ENCODE measurements at places on chromosomes 2 and 18. TPM values are rescaled to one million over a fixed set of nuclear protein-coding genes. Genes with fewer than 3 reads are reported as not detected.
A peak's percentile ranks its signal among the peaks of the same experiment; 100 is the strongest.

DNA sequence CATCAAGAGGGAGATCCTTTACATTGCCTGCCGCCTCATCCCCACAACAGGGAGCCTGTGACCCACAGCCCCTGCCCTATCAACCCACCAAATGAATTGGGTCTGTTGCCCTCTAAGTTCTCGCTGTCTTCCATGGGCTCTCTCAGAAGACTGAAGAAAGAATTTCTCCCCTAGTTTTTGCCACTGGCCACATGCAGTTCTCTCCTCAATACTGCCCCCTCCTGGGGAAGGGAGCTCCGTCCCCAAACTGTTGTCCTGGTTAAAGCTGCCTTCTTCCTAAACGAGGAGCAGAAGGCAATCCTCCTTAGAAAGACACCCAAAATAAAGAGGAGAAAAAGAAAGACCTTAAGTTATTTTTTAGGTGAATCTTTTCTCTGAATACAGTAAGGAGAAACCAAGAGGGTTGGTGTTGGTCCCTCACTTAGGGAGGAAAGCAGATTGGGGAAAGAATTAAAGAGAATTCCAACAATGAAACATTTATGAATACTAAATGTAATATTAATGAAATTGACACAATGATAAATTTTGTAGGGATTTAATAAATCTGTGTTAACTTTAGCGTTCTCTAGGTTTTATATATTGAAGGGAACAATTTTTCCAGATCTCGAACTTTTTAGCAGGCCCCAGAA lies 31.1 kb upstream of the SATB2 start:
- DNase-seq: no peak

DNA sequence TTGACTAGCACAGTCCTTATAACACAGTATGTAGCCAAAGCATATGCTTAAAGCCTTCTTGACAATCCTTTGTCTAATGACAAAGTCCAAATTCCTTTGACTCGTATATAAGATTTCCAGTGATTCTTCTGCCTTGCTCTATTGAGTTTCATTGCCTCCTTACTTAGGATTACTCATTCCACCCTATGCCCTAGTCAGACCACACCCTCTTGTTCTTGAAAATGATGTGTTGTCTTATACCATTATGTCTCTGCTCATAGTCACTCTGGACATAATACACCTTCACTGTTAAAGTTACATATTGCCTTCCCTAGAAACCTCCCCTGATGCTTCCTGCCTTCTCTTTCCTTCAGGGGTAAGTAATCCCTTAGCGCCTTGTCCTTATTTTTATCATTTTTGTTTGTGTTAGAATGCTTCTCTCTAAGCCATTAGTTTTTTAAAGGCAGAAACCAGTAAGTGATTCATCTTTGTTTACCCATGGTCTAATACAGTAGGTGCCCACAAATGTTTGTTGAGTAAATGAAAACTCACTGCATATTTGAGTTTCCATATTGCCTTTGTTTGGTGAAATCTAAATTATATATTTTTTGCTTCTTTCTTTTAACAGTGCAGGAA lies 19.3 kb downstream of the GPD2 start:
- DNase-seq: no peak

GRCh38 chr2:239055756-239056493 lies 208.0 kb downstream of the TWIST2 start:
- DNase-seq: no peak

DNA sequence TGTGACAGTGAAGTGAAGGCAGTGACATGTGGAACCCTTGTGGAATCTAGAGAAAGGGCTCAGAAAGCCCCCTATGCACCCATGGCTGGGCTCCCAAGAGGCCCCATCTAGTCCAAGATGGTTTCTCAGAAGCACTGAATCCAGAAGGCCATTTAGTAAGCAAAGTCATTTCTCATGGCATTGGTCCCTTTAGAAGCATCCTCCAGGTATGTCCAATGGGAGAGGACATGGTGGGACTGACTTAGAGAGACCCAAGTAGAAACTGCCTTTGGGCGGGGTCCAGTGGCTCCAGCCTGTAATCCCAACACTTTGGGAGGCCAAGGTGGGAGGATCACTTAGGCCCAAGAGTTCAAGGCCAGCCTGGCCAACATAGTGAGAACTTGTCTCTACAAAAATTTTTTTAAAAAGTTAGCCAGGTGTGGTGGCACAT lies 72.5 kb upstream of the RMDN2 start:
- no peak for DNase-seq

- no peak for DNase-seq
These were observed 331.1 kb downstream of the GULP1 start for GRCh38 chr2:188622601-188623260.

- DNase-seq: no peak
These were observed 34.8 kb downstream of the SEMA4F start for GRCh38 chr2:74688881-74689280.

- DNase-seq: no peak
These were observed 2.7 kb downstream of the ZNF532 start for GRCh38 chr18:58867281-58867961.

DNA sequence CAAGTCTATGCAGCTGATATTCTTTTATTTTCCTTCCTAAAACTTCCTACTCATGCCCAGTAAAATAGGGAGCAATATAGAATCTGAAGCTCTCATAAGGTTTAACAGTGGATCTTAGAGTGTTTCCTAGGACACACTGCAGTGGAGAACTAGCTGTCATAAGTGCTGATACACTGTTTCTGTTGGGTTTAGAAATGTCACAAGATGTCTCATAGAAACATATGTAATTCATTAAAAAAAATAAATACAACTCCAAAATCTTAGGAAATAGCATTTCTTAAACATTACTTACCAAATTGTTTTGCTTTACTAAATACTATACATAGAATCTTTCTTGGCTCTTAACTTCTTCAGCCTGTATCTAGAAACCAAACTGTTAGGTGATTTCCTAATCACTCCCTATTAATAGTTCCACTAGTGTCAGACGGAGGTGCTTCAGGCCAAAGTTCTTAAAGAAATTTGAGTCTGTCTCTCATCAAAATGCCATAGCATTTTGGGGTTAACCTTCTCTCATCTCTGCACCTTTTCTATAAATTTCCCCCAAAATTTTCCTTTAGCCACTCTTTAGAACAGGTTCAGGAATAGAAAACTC lies 93.7 kb downstream of the CERKL start:
- DNase-seq: no peak

GRCh38 chr2:233818639-233819621 lies 35.4 kb downstream of the HJURP start:
- DNase-seq: no peak

DNA sequence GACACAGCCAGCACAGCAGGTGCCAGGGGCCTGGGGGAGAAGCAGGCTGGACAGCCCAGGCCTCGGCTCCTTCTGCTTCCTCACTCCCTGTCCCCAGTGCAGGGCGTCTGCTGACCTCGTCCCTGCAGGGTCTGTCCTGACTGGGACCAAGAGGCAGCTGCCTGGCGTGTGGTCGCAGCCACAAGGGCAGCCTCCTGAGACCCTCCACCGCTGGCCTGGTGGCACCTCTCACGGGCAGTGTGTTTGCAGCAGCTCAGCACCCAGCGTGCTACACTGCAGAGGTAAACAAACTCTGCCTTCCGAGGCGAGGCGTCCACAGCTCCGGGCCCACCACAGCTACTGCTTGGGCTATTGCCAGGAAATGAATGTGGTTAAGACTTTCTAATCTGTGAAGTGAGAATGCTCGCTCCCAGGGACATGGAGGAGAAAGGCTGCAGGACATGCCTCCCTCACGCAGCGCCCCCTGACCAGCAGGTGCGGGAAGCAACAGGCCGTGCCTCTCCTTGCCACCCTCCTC lies 46.1 kb upstream of the HPCAL1 start:
- DNase-seq: no peak

DNA sequence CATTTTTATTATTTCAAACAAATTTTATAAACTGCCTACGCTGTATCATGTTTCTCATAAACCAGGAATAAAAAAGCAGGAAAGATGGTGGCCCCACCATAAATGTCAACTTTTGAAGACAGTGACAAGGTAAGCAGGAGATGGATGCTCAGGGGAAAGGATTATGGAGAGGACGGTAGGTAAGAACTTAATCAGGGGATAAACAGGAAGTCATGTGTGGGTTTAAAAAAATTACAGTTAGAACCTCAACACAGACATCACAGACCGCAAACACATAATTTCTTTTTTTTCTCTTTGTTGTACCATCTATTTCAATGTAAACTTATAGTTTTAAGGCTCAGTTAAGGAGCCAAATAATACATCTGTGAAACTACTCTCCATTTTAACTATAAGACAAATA lies 575.2 kb upstream of the SLC8A1 start:
- no peak for DNase-seq

DNA sequence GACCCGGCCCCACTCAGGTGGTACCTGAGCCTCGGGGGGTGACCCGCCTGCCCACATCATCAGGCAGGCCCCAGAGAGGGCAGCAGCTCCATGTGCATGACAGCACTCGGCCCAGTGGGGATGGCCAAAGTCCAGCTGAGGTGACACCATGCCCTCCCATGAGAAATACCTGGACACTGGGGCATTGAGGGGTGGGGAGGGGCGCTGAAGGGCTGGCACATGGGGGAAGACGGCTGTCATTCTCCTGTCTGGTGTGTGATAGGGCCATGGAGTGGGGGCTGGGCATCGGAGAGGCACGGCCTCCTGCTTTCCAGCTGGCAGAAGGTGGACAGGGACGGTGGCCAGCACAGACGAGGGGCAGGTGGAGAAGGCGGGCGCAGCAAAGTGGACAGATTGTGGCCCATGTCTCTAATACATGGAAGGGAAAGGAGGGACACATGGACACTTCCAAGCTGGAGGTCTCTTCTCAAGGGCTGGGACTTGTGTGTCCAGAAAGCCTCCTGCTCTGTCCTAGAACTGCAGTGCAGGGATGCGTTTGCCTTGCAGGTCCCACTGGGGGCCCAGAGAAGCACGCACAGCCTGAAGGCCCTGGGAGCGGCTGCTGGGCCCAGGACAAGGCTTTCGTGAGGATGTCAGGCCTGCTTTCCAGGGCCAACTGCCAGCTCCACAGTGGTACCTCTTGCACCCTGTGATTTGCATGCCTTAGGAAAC lies 302.2 kb downstream of the NDUFA10 start:
- DNase-seq: no peak

- no peak for DNase-seq
These were observed 153.5 kb downstream of the SLC39A10 start for GRCh38 chr2:195810340-195811098.

DNA sequence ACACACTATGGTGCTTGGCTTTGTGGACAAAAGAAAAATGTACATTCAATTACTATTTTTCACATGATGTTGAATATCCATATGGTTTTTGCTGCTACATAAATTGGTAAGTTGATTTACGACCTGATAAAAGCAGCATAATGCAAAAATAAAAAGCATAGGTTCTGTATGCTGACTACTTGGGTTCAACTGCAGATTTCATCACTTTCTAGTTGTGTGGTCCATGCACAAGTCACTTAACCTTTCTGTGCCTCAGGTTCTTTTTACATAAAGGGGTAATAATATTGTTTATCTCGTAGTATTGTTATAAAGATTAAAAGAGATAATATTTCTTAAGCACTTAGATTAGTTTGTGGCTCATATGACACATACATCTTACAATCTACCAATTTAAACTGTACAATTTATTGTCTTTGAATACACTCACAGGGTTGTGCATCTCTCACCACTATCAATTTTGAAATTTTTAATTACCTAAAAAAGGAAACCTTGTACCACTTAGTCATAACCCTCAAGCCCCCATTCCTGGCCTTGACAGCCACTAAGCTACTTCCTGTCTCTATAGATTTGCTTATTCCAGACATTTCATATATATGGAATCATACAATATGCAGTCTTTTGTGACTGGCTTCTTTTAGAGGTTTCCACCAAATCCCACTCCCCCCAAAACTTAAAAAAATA lies 1443.9 kb downstream of the SUCLG1 start:
- no peak for DNase-seq

DNA sequence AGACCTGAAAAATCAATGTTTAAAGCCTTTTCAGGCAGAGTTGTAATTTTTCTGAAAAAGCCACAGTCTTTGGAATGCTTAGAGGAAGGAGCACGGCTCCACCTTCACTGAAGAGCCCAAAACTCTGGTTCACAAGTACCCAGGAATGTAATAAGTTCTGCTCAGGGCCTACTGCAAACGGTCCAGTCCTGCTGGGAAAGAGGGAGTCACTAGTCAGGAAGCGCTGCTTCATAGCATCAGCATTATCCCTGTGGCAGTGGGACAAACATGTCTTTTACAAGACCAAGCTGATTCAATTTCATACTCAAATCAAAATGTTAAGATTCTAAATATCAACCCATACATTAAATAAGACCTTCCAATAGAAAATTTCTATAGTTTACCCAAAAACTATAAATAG lies 152.9 kb upstream of the PGAP1 start:
- peak; percentile 54 for DNase-seq

- no peak for DNase-seq
These were observed 21.9 kb downstream of the CARF start for GRCh38 chr2:202933958-202934357.

DNA sequence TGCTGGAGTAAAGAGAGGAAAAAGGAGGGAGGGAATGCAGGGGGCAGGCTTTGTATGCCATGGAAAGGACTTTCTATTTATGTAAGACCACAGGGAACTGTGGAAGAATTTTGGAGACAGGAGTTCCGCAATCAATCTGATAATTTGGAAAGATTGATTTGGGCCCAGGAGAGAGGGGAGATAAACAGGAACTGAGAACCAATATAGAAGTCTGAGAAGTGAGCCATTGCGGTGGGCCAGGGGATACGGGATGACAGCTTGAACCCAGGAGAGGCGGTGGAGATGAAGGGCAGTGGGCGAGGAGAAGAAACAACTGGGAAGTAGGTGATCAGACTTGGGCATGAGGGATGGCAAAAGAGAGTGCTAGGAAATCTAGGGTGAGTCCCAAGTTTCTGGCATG lies 23.7 kb downstream of the RASGRP3 start:
- DNase-seq: no peak

Gene MYO7B
- total RNA-seq: 0.26 TPM

Gene TGFA
- 3.7 TPM for total RNA-seq

Gene NYAP2
- total RNA-seq: not detected

Gene B4GALT6
- total RNA-seq: 11.8 TPM

Gene DOK6
- 1.6 TPM for total RNA-seq

Gene CCDC178
- total RNA-seq: 15.0 TPM

Gene LONRF2
- 188 TPM for total RNA-seq

Gene DNMT3A
- 95.8 TPM for total RNA-seq

Gene RAX
- not detected for total RNA-seq
